ENCODE measurements at places on chromosomes 4 and X.

DNA sequence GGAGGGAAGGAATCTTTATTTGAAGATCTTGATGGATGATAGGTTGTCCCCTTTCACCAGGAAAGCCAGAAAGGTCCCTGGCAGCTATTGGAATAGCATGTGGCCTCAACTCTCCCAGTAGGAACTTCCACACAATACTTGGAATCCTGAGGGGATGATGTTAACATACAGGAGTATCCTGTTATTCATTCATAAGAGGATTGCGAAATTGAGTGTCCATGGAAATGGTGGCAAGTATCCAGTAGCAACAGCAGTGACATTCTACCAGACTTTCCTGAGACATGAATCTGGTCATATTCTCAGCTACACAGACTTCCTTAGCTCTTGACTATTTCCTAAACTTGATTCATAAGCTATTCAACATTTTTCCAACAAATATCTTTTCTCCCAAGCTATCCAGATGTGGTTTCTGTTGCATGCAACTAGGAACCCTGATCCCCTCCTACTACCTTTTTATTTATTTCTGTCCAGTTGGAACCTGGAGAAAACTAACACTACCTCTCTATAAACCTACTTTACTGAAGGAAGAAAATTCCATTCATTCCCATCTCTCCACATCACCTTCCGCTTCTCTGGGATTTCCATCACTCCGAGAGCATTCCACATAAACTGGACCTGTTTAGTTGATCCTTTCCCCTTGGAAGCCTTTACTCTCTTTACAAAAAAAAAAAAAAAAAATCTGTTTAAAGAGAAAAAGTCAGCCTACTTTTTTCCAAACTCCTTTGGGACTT is 101.8 kb downstream of the ANXA5 start:
- no peak for DNase-seq

DNA sequence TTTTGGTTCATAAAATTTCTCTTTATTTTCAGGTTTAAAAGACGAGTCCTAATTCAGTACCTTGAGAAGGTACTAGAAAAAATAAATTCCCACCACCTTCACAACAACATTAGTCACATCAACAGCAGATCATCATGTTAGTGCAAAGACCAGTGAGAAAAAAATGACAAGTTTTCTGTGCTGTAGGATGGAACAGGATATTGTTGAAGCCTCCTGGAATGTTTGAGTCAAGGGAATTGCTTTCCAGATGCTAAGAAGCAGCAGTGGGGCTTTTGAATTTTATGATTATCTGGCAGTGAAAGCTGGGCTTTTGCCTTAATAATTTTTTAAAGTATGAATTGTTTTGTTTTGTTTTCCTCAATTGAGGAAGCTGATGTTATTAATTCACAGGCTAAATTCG is 61.0 kb downstream of the INTS6L start:
- no peak for DNase-seq

GRCh38 chr4:61273233-61273632 is 73.1 kb downstream of the ADGRL3 start:
- DNase-seq: no peak

- no peak for DNase-seq
Measured at GRCh38 chr4:142330311-142330710, 515.8 kb downstream of the INPP4B start.

- DNase-seq: no peak
Measured at GRCh38 chrX:54171091-54171490, 12.0 kb downstream of the FAM120C start.

GRCh38 chrX:1147611-1148515 is 64.6 kb downstream of the CRLF2 start:
- no peak for DNase-seq

DNA sequence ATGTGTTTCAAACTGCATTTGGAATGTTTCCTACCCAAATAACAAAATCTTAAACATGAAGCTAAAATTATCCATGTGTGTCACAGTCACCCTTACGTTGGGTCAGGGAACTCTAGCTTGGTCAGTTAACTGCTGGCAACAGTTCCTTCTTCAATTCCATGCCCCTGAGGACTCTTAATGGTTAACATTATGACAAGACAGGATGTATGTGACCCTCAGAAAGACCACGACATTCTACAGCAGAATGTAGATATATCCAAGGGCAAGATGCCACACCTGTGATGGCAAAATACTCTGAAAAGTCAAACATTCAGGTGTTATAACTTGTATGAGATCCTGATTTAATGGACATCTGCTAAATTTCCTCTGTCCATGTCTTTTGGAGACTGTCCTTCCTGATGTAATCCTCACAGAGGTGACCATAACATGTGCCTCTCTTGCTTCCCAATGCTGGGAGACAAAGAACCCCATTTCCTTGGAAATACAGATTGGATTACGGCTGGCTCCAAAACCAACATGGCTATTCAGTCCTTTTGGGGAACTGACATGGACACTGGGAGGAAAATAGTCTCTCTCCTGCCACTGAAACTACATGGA is 39.1 kb downstream of the YTHDC1 start:
- DNase-seq: no peak

DNA sequence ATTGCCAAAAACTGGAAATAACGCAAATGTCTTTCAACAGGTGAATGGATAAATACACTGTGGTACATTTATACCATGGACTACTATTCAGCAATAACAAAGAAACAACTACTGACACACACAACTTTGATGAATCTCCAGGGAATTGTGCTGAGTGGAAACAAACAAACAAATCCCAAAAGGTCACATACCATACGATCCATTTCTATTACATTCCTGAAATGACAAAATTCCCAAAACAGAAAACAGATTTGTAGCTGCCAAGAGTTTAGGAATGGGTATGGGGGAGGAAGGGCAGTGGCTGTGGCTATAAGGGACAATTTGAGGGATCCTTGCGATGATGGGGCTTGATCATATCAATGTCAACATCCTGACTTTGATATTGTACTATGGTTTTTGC is 2.5 kb downstream of the ZNF182 start:
- no peak for DNase-seq

DNA sequence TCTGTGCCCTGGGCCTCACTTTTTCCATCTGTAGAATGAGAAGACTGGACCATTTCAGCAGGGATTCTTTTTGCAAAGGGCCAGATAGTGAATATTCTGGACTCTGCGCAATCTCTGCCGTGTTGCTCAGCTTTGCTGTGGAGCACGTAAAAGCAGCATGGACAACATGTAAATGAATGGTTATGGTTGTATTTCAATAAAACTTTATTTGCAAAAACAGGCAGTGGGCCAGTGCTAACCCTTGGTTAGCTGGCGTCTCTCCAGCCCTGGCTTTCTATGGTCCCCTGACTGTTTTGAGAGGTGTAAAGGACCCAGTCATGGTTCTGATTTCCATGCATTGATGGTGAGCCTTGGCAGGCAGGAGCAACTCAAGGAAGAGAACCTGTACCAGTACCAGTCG is 18.7 kb downstream of the WFS1 start:
- no peak for DNase-seq

DNA sequence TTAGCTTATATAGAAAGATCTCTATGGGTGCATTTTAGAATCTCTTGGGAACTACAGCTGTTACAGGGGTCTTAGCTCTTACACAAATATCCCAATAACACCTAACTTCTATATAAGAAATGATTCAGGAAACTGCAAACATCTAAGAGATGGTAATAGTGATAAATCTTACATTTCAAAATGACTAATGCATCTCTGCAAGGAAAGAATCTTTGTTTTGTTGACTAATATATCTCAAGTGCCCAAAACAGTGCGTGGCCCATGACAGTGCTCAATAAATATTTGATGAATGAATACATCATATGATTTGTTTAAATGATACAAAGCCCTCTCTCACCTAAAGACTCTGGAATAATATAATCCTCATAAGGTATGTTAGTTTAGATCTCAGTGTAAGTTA is 47.5 kb downstream of the CENPE start:
- no peak for DNase-seq

GRCh38 chr4:75057369-75057768 is 124.5 kb downstream of the PARM1 start:
- no peak for DNase-seq

DNA sequence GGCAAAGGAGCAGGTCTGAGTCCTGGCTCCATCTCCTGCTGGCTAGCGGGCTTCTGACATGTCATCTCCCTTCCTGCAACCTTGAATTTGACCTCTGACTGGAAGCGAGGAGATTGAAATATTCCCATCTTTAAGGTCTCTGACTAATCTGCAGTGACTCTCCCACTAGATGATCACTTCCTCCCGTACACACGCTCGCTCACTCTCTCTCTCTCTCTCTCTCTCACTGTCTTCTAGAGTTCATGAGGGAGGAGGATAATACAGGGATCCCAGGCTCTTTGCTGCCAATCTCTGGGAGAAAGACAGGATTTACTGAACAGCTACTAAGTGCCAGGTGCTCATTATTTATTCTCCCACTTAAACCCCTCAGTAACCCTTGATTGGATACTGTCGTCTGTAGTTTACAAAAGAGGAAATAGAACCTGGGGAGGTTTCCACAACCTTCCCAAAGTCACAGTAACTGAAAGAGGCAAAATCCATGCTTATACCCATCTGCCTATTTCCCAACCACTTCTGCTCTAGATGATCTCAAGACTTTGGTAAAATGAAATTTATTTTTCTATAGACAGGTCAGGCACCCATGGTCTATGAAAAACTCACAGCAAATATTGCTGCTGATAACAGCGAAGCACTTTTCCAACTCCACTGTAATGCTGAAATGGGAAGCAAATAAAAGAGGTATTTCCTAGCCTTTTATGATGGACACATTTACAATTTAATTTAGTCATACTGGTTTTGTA is 193.5 kb upstream of the C1QTNF7 start:
- no peak for DNase-seq

DNA sequence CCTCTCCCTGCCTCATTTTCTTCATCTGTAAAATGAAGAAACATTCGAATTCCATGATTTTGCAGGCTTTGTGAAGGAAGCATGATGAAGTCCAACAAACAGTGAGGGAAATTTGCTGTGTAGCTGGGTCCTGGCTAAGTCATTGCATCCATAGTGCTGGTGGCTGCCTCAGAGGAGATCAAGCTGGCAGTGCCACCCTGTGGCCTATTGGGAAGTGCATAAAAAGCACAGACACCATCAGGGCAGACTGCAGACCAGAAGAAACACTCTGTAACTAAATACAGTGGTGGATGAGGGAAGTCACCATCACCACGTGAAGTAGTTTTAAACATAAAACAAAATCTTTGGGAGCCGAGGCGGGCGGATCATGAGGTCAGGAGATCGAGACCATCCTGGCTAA is 40.7 kb upstream of the DDX3X start:
- no peak for DNase-seq

- DNase-seq: no peak
Measured at GRCh38 chrX:31213941-31214340, 142.1 kb upstream of the FTHL17 start.

GRCh38 chr4:115529126-115529525 is 415.7 kb upstream of the NDST4 start:
- no peak for DNase-seq

DNA sequence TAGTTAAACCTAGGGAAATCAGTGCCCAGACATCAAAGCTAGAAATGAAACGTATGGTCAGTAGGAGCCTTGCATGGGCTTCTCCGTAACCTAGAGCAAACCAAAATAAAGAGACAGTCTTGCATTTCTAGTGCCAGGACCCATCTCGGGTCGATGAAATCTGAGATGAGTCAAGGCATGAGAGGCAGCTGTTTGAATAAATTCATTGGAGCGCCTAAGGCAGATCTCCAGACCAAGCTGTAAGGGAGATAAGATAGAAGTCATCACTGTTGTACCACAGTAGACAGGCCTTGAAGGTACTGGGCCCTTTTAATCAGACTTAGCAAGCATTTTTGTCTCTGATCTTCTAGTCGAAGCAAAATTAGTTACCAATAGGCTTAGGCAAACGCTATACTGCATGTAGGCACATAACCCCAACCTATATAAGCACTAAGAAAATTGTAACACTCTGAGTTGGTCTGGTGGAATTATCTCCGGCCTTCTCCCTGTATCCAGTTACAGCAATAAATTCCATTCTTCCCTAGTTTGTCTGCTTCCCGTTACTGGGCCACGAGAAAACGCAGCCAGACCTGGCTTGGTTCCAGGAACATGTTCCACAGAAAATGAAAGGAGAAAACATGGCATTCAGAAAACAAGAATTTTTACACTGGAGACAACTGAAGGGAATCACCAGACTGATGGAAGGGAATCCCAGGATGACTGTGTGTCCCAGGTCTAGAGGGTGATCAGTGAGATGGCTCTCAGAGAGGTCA is 21.1 kb upstream of the PAPSS1 start:
- DNase-seq: no peak

All from stimulated activated CD4-positive, alpha-beta T cell treated with anti-CD3 and anti-CD28 coated beads, Interleukin-1b, Interleukin-23, amount 100 ng/mL, for 1 hour (primary cell).